ENCODE measurements at places on chromosomes 13 and 19.

GRCh38 chr13:48844676-48845075 lies 131.0 kb upstream of the FNDC3A start:
- no peak for DNase-seq

- DNase-seq = no peak
Observed at GRCh38 chr13:114338959-114339358, 24.7 kb downstream of the CHAMP1 start.

DNA sequence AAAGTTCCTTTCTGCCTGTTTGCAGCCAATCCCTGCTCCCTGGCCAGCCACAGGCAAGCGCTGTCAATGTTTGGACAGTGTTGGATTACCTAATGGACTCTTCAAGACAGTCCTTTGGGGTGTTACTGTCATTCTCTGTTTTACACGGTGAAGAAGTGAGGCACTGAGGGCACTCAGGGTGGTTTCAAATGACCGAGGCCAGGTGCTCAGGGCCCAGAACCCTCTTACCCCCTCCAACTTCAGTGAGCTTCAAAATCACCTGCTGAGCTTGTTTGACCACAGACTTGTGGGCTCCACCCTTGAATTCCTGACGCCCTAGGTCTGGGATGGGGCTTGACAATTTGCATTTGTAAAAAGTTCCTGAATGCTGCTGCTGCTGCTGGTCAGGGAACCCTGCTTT lies 97.9 kb downstream of the GGACT start:
- DNase-seq = no peak

- peak; percentile 90 for DNase-seq
Observed at GRCh38 chr19:33273881-33274662, 28.3 kb downstream of the CEBPA start.

- no peak for DNase-seq
Observed at GRCh38 chr19:35692010-35692409, 12.3 kb upstream of the ZBTB32 start.

- DNase-seq = no peak
Observed at GRCh38 chr19:48210005-48210404, 39.5 kb downstream of the ZSWIM9 start.

GRCh38 chr13:72286421-72286820 lies 419.4 kb upstream of the DACH1 start:
- DNase-seq = no peak

DNA sequence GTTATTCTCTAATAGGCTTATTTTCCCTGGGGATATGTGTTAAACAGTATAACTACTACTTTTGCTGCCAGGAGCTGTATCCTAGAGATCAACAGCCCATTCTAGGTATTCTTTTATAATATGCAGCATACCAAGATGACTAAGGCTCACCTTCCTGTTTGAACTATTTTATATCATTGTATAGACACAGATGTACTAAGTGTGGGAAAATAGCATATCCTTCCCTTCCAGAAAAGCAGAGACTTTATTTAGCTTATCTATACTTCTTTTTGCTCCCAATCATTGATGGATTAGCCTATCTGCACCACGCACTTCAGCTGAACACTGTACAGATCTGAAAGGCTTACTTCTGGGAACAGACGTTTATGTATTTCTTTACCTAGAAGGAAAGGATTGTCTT lies 82.6 kb downstream of the MAB21L1 start:
- no peak for DNase-seq

GRCh38 chr13:108368250-108368905 lies 98.9 kb downstream of the TNFSF13B start:
- DNase-seq = no peak

- peak; percentile 49 for DNase-seq
Observed at GRCh38 chr19:17090583-17090982, 15.0 kb downstream of the MYO9B start.

- DNase-seq = no peak
Observed at GRCh38 chr13:48729856-48730255, 76.1 kb downstream of the CYSLTR2 start.

- no peak for DNase-seq
Observed at GRCh38 chr13:69226427-69226826, 881.2 kb upstream of the ATXN8OS start.

- no peak for DNase-seq
Observed at GRCh38 chr13:75384879-75385707, 96.9 kb downstream of the TBC1D4 start.

DNA sequence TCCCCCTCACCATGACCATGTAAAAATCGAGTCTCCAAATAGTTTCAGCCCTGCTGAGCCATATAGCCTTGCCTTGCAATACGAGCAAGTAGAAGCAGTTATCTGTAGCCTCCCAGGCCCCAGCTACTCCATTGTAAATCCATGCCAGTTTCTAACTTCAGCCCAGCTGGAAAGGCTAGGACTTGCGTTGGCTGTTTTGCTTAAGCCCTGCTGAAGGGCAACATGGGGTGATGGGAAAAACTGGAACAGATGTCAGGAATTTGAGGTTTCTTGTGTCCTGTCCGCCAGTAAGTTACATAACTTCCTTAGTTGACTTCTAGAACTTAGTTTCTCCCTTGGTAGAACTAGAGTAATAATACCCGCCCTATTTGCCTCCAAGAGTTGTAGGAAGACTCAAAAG lies 216.0 kb upstream of the SERP2 start:
- DNase-seq = no peak

GRCh38 chr13:42174344-42175162 lies 97.4 kb upstream of the AKAP11 start:
- peak; percentile 18 for DNase-seq

DNA sequence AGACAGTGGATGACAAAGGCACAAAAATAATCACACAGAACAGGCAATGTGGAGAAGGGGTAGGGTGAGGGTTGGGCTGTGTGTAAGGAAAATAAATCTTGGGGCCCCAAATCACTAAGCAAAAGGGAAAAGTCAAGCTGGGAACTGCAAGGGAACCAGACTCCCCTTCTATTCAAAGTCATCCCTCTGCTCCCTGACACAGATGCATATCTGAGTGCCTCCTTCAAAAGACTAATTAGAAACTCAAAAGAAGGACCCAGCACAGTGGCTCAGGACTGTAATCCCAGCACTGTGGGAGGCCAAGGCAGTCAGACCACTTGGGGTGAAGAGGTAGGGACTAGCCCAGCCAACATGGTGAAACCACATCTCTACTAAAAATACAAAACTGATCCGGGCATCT lies 18.3 kb downstream of the ZNF611 start:
- no peak for DNase-seq
